ENCODE measurements at places on chromosomes 12 and 14.

DNA sequence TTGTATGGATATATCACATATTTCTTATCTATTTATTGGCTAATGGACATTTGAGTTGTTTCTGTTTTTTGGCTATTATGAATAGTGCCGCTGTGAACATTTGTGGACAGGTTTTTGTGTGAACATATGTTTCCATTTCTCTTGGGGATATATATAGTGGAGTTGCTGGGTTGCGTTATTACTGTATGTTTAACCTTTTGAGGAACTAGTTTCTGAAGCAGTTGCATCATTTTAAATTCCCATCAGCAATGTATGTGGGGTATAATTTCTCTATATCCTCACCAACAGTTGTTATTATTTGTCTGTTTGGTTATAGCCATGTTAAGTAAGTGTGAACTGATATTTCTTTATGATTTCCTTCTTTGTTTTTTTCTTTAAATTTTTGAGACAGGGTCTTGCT lies 10.7 kb downstream of the TCTN2 start:
- no peak for DNase-seq

DNA sequence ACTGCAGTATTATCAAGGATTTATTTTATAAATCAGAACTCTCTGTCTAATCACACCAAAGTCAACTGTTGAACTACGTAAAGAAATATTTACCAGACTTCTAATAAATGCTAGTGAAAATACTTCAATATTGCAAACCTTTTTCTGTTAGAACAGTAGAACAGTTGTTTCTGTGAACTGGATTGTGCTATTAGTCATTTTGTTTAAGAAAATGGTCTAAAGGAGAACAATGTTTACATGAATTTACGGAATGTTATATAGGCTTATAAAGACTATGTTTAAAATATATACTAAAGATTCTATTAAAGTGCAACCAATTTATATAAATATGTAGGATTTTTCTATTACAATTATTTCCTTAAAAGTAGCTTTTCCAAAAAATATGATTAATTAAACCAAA lies 471.4 kb downstream of the FSCB start:
- no peak for DNase-seq

GRCh38 chr12:114998750-114999128 lies 314.8 kb upstream of the TBX3 start:
- DNase-seq: no peak

DNA sequence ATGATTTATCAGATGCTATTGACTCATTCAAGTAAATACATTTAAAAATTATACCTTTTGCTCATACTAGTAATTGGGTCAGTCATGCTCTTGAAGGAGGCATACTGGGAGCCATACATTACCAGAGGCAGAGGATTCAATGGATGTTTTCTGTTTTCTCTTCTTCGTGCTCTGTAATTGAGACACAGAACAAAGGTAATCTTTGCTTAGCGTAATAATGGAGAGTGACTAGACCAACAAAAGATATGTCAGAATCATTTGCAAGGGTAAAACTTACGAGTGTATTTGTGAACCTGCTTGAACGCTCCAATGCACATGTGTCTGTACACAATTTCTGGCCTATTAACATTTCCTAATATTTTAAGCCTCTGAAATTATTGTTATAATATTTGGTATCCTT lies 296.4 kb downstream of the FOXG1 start:
- no peak for DNase-seq

DNA sequence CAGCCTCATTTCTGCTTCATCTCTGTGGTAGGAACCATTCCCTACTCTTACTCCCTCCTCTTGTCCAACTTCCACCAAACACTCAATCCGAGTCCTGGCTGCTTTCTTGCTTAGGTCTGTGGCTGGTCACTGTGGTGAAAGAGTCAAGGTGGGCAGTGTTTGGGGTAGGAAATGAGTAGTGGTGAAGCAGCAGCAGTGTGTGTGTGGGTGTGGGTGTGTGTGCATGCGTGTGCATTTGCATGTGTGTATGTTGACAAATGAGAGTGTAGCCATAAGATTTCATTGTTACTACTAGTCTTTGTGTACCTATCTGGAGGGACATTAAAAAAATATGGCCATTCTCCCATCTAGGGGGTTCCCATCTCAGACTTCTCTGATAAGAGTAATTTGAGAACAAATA lies 78.6 kb upstream of the SCN8A start:
- DNase-seq: no peak

DNA sequence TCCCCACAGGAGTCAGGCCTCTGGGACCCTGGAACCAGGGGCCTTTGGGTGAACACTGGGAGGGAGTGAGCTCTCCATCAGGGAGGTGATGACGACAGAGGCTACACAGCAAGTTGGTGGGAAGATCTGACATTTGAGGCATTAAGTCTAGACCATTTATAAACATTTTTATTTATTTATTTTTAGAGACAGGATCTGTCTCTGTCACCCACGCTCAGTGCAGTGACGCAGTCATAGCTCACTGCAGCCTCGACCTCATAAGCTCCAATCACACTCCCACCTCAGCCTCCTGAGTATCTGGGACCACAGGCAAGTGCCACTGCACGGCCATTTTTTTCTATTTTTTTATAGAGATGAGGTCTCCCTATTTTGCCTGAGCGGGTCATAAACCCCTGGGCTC lies 53.6 kb downstream of the TEAD4 start:
- DNase-seq: no peak

DNA sequence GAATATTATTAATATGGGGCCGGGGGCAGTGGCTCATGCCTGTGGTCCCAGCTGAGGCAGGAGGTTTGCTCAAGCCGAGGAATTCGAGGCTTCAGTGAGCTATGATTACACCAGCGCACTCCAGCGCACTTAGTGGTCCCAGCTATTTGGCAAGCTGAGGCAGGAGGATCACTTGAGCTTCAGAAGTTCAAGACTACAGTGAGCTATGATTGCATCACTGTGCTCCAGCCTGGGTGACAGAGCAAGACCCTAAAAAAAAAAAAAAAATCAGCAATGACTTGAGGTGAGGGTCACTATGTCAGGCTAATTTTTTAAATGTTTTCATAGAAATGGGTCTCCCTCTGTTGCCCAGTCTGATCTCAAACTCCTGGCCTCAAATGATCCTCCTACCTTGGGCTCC lies 243.4 kb downstream of the RBM19 start:
- no peak for DNase-seq

DNA sequence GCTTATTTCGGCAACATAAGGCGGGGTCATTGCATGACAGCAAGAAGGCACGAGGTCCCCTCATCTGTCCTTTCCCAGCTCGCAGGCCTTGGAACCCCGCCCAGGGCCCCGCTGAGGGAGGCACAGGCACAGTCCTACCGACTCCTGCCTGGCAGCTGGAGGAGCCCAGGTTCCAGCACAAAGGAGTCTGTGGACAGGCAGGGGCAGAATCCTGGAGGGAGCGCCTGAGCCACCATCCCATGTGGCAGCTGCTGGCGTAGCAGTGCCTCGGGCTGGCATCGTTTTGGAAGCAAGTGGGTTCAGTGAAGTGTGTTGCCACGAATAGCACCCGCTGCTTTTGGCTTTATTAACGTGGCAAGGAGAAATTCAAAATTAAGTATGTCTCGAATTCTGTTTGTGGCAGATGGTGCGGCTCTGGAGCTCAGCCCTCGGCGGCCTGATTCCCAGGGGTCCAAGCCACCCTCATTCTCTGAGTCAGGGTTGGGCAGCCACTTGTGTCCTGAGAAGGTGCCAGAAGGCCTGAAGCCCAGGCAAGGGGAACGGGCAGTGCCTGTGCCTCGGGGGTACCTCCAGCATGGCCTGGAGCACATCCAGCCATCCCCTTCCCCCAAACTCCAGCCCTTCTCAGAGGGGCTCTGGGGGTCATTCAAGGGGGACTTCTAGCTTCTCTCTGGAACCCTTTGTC lies 35.9 kb downstream of the SLC8B1 start:
- DNase-seq: peak; percentile 55

- DNase-seq: no peak
These were observed 207.7 kb upstream of the DDHD1 start for GRCh38 chr14:53360829-53361228.

DNA sequence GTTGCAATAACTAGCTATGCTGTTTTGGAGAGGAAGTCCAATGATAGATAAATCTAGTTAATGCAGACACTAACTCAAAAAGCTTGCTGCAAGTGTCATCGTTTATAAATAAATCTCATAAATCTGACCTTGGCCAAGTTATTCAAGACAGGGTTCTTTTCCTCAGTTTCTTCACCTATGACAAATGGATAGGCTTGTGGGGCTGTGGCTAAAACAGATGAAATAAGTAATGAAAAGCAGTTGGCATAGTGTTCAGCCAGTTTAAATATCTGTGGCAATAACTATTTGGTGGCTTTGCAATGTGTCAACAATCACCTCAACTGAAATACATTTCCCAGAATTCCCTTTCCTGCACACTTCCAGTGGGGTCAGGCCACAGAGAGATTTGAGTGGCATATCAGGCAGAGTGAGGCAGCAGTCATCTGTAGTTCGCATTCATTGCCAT lies 169.9 kb downstream of the DYRK2 start:
- no peak for DNase-seq

GRCh38 chr12:111841236-111841749 lies 735 bp upstream of the MAPKAPK5 start:
- no peak for DNase-seq

GRCh38 chr14:29446971-29447370 lies 480.7 kb downstream of the PRKD1 start:
- DNase-seq: no peak

- peak; percentile 33 for DNase-seq
These were observed 43.0 kb upstream of the TSPAN9 start for GRCh38 chr12:3034067-3034750.

- no peak for DNase-seq
These were observed 33.8 kb downstream of the GIT2 start for GRCh38 chr12:109962398-109962797.

- peak; percentile 29 for DNase-seq
These were observed 14.4 kb upstream of the MLXIP start for GRCh38 chr12:122064025-122064777.

DNA sequence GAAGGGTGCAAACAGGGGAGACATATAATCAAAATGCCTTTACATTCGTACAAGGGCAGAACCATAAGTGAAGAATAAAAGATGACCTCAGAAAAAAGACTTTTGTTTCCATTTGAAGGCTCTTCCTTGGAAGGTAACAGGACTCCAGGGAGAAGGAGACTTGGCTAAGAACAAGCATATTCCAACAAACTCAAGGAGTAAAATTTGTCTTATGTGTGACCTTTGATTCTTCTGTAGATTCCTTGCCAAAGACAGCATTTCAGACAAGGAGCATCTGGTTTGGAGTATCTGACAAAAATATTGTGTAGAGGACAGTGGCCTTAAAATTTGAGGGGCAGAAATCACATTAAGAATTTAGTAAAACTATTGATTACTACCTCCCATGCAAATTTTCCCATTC lies 991.9 kb downstream of the FLRT2 start:
- no peak for DNase-seq

DNA sequence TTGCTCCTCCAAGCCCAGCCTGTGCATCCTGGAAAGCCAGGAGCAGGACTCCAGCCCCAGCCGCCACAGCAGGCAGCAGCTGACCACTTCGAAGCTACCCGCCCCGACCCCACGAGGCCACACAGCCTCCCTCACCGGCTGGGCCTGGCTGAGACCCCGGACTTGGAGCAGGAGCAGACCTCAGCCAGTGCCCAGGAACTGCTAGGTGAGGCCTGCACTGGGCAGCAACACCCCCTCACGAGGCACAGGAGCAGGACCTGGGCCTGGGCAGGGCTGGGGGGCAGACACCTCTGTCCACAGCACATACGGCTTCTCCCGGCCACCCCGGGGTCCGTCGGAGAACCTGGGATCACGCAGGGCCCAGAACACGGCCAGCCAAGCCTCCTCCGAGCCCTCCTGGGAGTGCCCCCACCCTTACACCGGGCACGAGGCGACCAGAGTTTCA lies 137.4 kb upstream of the C14orf180 start:
- DNase-seq: no peak

- DNase-seq: no peak
These were observed 32.7 kb downstream of the PARP2 start for GRCh38 chr14:20376071-20376588.

- no peak for DNase-seq
These were observed 247.4 kb downstream of the EFCAB11 start for GRCh38 chr14:89707086-89707485.

DNA sequence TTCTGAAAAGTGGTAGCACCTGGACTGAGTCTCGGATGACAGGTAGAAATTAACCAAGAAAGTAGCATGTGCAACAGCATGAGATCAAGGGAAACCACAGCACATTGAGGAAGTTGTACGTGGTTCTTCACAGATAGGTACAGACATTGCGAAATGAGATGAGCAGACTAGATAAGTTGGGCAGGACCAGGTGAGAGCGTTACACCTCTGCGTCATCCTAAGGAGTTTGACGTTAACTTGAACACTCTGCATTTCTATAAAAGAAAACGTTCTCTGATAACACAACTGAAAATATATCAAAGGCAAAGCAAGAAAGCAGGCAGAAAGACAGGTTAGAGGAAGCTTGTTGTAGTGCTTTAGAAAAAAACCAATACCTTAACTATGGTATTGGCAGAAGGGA lies 98.5 kb upstream of the RASSF8 start:
- DNase-seq: no peak

DNA sequence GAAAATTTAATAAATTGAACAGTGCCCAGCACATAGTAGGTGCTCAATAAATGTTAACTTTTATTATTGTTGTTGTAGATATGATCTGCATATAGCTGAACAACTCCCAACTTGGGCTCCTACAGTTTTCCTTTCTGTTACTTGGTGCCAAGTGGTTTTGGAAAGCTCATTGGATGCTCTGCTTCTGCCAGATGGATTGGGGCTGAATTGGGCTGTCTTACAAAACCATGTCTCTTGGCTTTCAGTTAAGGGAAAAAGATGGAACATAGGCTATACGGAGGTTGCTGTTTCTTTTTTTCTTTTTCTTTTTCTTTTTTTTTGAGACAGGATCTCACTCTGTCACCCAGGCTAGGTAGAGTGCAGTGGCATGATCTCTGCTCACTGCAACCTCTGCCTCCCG lies 140.7 kb upstream of the PWP1 start:
- DNase-seq: no peak

DNA sequence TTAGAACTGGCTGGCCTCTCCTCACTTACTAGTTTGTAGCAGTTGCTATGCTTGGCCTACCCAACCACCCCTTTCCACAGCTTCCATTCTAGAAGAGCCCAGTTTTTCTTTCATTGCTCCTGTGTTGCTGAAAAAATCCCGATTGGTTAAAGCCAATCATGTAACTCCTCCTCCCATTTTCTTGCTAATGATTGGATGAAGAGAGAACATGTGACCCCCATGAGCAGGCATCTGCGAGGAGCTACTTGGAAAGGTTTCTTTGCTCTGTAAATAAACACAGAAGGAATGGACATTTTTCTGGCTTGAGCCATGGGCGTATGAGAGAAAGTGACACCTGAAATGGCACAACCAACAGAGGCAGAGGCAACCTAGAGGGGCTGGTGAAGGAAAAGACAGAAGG lies 773.8 kb upstream of the TBX3 start:
- no peak for DNase-seq

Data from amygdala (tissue), 56 donors.